Mesendoderm (in vitro differentiated cells): ENCODE measurements at places on chromosomes 3 and 15.
A peak's percentile ranks its signal among the peaks of the same experiment; 100 is the strongest.

DNA sequence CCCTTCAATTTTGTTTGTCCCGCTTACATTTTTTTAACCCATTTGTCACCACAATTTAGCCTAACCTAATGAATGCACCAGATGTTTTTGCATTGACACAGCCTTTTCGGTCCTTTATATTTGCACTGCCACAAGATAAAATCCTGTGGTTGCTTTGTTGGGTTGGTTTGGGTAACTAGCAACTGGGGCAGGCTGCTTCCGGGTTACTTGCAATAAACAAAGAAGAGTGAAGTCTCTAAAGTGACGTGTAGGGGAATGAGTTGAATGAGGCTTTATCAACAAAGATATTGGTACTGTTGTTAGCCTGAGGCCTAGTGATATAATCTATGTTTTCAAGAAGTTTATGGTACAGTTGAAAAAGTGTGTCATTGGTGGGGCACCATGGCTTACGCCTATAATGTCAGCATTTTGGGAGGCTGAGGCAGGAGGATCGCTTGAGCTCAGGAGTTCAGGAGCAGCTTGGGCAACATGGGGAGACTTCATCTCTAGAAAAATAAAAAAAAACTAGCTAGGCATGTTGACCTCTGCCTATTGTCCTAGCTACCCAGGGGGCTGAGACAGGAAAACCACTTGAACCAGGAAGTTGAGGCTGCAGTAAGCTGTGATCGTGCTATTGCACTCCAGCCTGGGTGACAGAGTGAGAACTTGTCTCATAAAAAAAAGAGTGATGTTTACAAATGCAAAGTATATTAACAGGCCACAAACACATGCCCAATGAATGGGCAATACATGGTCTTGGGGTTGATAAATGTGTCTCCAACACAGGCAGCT lies 121.8 kb downstream of the OXSM start:
- no peak for DNase-seq

DNA sequence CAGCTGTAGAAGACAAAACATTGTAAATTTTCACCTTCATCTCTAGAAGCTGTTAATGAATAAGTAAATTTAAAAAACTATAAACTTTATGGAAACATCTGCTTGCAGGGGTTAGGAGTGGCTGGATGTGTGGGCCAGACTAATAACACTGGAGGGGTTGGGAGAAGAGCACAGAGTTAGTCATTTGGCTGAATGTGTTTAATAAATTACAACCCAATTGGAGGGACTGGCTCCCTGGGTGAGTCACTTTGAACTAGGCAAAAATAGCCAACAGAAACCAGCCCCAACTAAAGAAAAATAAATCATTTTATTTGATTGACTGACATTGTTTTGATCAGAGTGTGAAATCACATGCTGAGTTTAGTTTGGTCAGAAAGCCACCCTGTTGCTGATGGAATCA lies 21.8 kb downstream of the DGKG start:
- DNase-seq = no peak

- DNase-seq = no peak
Observed at GRCh38 chr15:87609474-87609873, 647.1 kb downstream of the NTRK3 start.

DNA sequence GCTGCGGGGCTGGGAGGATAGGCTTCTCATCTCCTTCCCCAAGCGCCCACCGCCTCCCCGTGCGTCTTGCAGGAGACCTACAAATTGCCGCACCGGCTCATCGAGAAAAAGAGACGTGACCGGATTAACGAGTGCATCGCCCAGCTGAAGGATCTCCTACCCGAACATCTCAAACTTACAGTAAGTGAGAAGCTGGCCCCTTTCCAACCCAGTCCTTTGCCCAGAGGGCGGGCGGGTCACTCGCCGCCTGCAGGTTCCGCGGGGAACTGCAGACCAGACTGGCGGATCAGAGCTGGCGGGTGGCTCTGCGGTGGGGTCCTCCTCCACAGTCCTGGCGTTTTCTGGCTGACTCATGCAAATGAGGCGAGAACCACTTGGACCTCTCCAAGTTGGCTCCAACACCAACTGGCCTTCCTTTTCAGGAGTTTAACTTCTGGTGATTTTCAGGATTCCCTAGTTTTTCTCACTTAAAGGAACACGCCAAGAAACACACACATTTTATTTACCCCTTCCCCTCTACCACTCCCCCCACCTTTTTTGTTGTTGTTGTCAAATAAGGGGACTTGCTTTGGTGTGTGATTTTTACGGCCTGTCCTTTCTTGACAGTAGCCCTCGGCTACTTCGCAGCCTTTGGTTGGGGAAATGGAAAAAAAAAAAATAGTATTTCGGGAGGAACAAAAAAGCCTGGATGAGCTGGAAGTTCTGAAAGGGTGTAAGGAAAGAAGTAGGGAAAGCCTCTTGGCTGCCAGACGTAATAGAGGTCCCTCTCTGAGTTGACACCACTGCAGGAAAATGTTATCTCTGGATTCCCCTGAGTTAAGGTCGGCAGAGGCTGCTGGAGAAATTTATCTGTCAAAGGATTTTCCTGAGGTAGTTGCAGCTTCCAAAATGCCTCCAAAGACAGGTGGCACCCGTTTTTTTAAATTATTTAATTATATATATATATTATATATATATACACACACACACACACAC lies 1.3 kb downstream of the BHLHE40 start:
- DNase-seq = peak; percentile 92

DNA sequence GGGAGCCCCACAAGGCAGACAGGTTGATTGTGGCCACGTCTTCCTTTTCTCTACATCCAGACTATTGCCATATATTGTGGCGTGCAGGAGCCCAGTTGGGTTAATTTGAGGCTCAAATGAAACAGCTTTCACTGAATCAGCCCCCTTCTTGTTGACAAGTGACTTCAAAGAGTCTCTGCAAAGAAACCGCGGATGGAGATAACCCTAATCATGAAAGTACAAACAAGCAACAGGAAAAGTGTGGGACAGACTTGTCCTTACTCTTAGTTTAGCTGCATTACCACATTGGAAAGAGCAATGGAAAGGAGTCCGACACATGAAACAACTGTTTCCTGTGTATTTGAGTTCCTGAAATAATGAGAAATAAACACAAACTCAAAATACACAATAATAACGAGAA lies 3.3 kb downstream of the TMEM40 start:
- no peak for DNase-seq

- DNase-seq = no peak
Observed at GRCh38 chr15:61091289-61091616, 137.8 kb downstream of the RORA start.

- no peak for DNase-seq
Observed at GRCh38 chr3:112651071-112651470, 10.1 kb upstream of the CCDC80 start.

GRCh38 chr3:2851835-2852234 lies 258.3 kb downstream of the IL5RA start:
- no peak for DNase-seq

DNA sequence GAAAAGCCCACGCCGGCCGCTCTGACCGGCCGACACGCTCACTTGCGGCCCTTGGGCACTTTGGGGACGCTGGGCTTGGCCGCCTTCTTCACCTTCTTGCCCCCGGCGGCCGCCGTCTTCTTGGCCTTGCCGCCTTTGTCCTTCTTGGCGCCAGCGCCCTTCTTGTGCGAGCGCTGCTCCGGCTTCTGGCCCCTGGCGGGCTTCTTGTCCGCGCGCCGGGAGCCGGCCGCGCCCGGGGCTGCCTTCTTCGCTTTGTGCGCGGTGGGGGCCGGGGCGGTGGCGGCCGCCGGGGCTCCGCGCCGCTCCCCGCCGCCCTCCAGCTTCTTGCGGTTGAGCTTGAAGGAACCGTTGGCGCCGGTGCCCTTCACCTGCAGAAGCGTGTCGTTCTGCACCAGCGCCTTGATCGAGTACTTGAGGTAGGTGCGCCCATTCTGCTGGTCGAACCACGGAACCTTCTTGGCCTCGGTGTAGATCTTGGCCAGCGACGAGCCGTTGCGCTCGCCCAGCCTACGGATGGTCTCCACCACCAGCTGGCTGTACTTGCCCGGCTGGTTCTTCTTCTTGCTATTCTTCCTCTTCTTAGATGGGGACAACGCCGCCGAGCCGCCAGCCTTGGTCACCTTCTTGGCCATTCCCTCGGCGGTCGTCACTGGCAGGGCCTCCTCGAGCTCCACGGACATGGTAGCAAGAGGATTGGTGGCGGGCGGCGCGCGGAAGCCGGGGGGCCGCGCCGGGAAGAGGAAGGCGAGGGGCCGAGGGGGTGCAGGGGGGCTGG lies 36.7 kb downstream of the HMCES start:
- peak; percentile 42 for DNase-seq

DNA sequence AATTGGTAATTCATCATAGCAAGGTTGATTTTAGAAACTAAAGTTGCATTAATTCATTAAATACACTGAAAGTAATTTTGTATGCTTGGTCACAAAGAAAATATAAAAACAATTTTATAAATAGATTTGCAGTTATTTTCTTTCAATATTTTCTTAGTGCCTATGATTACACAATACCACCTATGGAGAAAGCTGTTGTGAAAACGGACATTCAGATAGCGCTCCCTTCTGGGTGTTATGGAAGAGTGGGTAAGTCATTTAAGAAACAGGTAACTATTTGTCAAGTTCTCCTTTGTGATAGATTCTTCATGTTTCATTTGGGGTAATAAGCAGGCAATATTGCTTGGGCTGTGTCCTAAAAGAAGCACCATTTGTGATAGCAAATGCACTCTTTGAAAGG lies 3.0 kb downstream of the DUT start:
- peak; percentile 41 for DNase-seq

GRCh38 chr3:178059119-178059518 lies 477.1 kb upstream of the KCNMB2 start:
- no peak for DNase-seq

DNA sequence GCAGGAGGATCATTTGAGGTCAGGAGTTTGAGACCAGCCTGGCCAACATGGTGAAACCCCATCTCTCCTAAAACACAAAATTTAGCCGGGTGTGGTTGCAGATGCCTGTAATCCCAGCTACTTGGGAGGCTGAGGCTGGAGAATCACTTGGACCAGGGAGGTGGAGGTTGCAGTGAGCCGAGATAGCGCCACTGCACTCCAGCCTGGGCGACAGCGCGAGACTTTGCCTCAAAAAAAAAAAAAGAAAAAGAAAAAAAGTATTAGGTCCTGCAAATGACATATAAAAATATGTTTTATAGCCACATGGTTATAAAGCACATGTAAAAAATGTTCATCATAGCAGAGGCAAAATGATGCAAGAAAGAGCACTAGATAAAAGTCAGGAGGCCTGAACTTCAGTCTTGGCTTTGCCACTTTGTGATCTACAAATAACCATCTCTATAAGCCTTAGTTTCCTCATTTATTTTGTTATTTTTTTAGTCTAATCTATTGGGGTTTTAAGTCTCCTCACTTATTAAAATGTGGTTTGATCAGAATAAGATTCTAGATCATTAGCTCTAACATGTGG lies 4.9 kb downstream of the SLC12A6 start:
- no peak for DNase-seq

- DNase-seq = no peak
Observed at GRCh38 chr15:35833581-35833980, 287.6 kb upstream of the DPH6 start.

DNA sequence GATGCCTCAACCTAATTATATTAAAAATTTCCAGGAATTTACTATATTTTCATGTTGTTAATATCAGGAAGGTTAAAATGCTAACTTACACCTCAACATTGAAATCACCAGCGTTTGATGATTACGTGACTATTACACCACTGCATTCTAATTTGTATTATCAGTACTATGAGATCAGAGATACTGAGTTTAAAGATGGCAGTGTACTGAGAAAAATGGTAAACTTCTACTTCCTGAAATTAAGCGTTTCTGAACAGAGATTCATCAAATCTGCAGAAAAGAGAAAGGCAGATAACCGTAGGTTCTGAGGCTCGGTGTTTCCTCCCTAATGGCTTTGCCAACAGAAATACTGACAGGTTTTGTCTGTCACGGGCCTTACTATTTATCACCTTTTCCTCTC lies 69.9 kb downstream of the CRTC3 start:
- DNase-seq = no peak

- no peak for DNase-seq
Observed at GRCh38 chr3:69585472-69585871, 153.8 kb upstream of the MITF start.

GRCh38 chr3:115788921-115789470 lies 165.7 kb downstream of the GAP43 start:
- DNase-seq = no peak

GRCh38 chr15:70950953-70951352 lies 58.3 kb downstream of the LRRC49 start:
- no peak for DNase-seq

GRCh38 chr3:62558549-62559112 lies 185.3 kb upstream of the FEZF2 start:
- DNase-seq = peak; percentile 58

DNA sequence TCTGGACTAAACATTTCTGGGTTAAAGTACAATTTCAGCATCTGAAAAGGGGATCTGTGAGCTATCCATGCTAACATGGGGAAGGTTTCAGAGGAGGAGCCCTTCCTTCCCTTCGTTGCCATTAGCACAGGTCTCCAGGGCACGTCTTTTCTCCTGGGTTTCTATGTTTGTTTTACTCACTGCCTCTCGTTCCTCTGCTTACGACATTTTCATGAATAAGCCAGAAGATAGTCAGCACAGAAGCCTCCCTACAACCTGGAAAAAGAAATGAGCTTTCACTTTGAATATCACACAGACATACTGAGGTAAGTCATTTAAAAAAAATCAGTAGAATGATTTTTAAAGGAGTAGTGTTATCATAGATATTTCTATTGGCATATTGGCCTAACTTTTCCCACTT lies 117.2 kb upstream of the KCNMB2 start:
- no peak for DNase-seq

GRCh38 chr3:108099679-108100428 lies 9.0 kb upstream of the CD47 start:
- no peak for DNase-seq

GRCh38 chr3:122548619-122549018 lies 15.5 kb downstream of the PARP9 start:
- no peak for DNase-seq

- peak; percentile 19 for DNase-seq
Observed at GRCh38 chr15:88992216-88992615, 79.0 kb upstream of the MFGE8 start.

GRCh38 chr3:23944007-23944783 lies 891 bp upstream of the NR1D2 start:
- no peak for DNase-seq

GRCh38 chr15:75739791-75740190 lies 27.1 kb upstream of the CSPG4 start:
- DNase-seq = no peak
